ENCODE measurements at places on chromosomes 7 and 10. TPM values are rescaled to one million over a fixed set of nuclear protein-coding genes. Genes with fewer than 3 reads are reported as not detected.

SLC16A9 gene
- not detected for total RNA-seq

LRCH4 gene
- total RNA-seq, result 7.3 TPM

- DNase-seq, result no peak
Measured at GRCh38 chr10:71933651-71934050, 30.5 kb upstream of the CHST3 start.

- DNase-seq, result no peak
Measured at GRCh38 chr10:93680412-93681047, 21.9 kb downstream of the FRA10AC1 start.
